ENCODE measurements at places on chromosomes 3 and 15. TPM values are rescaled to one million over a fixed set of nuclear protein-coding genes. Genes with fewer than 3 reads are reported as not detected.

OR5K4 gene
- not detected for polyA plus RNA-seq

IL17RB gene
- 2.2 TPM for polyA plus RNA-seq

SNUPN gene
- 19.0 TPM for polyA plus RNA-seq

GOLGA8T gene
- not detected for polyA plus RNA-seq

FRG2C gene
- not detected for polyA plus RNA-seq

SERPINI2 gene
- 1.7 TPM for polyA plus RNA-seq

RPP14 gene
- 13.0 TPM for polyA plus RNA-seq

CHCHD6 gene
- 102 TPM for polyA plus RNA-seq

C2CD4A gene
- polyA plus RNA-seq = not detected

STARD5 gene
- polyA plus RNA-seq = 0.10 TPM
